ENCODE measurements at places on chromosomes 11 and 22. TPM values are rescaled to one million over a fixed set of nuclear protein-coding genes. Genes with fewer than 3 reads are reported as not detected.

The RRM1 gene
- total RNA-seq: 143 TPM

The OR2AT4 gene
- not detected for total RNA-seq

The OR6T1 gene
- total RNA-seq: not detected

The ELFN2 gene
- total RNA-seq: 2.9 TPM
